ENCODE measurements at places on chromosomes 3 and 15. TPM values are rescaled to one million over a fixed set of nuclear protein-coding genes. Genes with fewer than 3 reads are reported as not detected.

DNA sequence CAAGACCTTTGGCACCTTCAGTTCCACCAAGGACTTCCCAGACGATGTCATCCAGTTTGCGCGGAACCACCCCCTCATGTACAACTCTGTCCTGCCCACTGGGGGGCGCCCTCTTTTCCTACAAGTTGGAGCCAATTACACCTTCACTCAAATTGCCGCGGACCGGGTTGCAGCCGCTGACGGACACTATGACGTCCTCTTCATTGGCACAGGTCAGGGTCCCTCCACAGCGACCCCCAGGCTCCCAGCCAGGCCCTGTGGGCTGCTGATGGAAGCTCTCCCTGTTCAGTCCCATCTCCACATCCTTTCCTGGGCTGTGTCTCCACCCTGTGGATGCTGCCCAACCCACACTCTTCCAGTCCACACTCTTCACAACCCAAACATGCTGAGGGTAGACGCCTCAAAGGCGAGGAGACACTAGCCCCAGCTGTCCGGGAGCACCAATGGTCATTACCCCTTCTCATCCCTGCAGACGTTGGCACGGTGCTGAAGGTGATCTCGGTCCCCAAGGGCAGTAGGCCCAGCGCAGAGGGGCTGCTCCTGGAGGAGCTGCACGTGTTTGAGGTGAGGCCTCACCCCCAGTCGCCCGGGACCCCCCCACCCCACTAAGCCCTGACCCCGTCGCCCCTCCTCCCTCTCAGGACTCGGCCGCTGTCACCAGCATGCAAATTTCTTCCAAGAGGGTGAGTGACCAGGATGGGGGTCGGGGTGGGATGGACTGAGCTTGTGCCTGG is 4.3 kb upstream of the LSMEM2 start:
- peaks cover 33% of the 10 kb centered on the region for H3K27me3 ChIP-seq
- H3K27ac ChIP-seq: no peak overlapping the region
- H3K4me3 ChIP-seq: no peak overlapping the region
- no peaks in the 10 kb centered on the region for H3K36me3 ChIP-seq

Gene MYEF2
- 9.1 TPM for total RNA-seq

DNA sequence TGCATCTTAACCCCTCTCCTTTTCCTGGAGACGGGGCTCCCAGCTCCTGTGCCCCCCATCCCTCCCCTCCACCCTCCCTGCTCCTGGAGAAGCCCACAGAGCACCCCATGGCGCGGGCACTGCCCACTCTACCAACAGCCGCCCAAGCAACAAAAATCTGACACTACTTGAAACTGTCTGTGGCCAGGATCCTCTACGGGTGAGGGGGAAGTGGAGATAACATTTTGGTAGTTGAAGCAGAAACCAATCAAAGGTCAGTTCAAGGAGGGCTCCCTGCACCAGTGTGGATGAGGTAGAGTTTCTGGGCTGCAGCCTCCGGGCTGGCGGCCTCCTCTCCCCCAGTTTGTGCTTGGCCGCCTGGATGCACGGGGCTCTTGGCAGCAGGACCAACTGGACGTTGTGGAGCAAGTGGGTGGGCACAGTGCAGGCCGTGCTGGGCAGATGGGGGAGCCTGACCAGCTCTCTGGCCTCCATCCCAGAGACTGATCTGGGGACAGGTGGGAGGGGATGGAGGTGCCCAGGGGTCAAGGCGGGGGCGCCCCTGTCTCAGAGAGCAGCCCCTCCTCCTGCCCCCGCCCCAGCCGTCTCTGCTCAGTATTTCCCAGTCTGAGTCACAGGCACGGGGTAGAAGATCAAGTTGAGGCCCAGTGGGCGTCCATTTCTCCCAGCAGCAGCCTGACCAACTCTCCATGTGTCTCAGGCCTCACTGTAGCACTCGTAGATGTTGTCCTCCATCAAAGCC is 12.8 kb downstream of the H1-8 start:
- DNase-seq: no peak
- H3K27me3 ChIP-seq: no peaks in the 10 kb centered on the region
- no peak overlapping the region for H3K4me3 ChIP-seq
- peak overlapping the region; percentile 19 for H3K27ac ChIP-seq
- H3K36me3 ChIP-seq: peaks cover 4% of the 10 kb centered on the region
- H3K4me1 ChIP-seq: peaks cover 83% of the 10 kb centered on the region

- peaks cover 7% of the 10 kb centered on the region for H3K36me3 ChIP-seq
- H3K27ac ChIP-seq: no peak overlapping the region
- no peaks in the 10 kb centered on the region for H3K27me3 ChIP-seq
- no peak for DNase-seq
Measured at GRCh38 chr15:55917881-55918296, 75.5 kb downstream of the NEDD4 start.

DNA sequence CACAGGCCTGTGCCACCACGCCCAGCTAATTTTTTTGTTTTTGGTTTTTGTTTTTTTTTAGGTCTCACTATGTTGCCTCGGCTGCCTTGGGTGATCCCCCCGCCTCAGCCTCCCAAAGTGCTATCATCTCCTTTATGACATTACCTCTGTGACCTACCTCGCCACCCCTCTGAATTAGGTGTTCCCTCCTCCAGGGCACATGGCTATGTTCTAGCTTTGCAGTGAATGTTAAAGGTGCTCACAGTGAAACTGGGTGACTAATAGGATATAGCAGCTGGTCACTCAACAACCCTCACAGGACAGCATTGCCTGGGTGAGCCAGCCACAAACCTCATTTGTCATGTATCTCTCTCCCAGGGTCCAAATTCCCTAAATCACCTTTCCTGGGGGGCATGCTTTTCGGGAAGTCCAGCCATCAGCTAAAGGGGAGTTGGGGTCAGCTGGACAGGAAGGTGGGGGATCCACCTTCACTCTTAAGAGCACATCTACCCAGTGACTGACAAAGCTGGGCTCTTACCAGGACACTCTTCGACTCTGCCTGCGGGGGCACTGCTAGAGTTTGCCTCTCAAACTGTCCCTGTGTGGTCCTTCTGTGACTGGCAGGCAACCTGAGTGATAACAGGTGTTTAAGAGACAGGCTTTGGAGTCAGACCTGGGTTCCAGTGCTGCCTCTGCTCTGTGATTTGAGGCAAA is 1.6 kb upstream of the TTLL3 start:
- peak overlapping the region; percentile 96 for H3K27ac ChIP-seq
- H3K36me3 ChIP-seq: peaks cover 60% of the 10 kb centered on the region
- H3K27me3 ChIP-seq: no peaks in the 10 kb centered on the region
- no peak overlapping the region for H3K4me3 ChIP-seq
- peaks cover 15% of the 10 kb centered on the region for H3K4me1 ChIP-seq
- DNase-seq: no peak

DNA sequence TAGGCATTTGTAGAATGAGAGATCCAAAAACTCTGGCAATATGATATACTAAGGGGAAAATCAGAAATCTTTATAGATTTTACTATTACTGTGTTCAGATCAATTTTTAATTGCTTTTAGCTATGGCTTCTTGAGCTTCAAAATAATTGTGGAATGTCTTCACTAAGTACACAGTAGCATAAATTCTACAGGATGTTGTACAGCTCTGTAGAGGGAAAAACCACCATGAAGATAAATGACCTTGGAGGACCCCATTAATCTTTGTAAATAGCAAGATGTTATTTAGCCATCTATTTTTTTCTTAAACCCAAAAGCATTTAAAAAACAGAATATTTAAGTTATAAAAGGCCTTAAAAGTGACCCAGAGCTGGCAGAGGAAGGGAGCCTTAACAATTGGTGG is 43.9 kb upstream of the FNDC3B start:
- no peaks in the 10 kb centered on the region for H3K4me1 ChIP-seq
- no peak overlapping the region for H3K4me3 ChIP-seq
- H3K27me3 ChIP-seq: no peaks in the 10 kb centered on the region
- DNase-seq: no peak
- no peaks in the 10 kb centered on the region for H3K36me3 ChIP-seq

Gene MFN1
- 65.6 TPM for total RNA-seq

Gene TRH
- not detected for total RNA-seq

Gene KY
- 12.0 TPM for total RNA-seq

- H3K36me3 ChIP-seq: no peaks in the 10 kb centered on the region
- peaks cover 10% of the 10 kb centered on the region for H3K4me1 ChIP-seq
- H3K4me3 ChIP-seq: no peak overlapping the region
- H3K27me3 ChIP-seq: no peaks in the 10 kb centered on the region
- peak overlapping the region; percentile 78 for H3K27ac ChIP-seq
Measured at GRCh38 chr15:25849157-25849921, 13.8 kb downstream of the ATP10A start.

Data from heart right ventricle (tissue), 16 donors.